ENCODE measurements at places on chromosomes 4 and X.

- no peak for DNase-seq
These were observed 126.5 kb downstream of the LRBA start for GRCh38 chr4:150888625-150889024.

DNA sequence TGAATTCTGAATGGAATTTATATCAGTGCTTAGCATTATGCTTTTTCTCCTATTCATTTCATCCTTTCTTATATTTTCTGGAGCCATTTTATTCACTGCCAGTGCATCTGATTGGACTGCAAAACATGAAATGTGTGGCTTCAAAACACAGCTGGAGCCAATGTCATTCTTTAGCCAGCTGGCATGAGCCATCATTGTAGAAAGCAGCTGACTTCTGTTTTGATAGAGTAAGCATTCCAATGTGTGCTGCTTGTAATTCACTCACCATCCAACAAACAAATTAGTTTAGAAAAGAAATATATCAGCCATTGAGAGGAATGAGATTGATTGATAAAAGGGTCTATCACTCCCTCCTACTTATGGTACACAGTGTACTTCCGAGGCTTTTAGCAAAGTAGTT lies 2616.0 kb downstream of the ARAP2 start:
- DNase-seq, result no peak

- no peak for DNase-seq
These were observed 132.4 kb downstream of the GLRA3 start for GRCh38 chr4:174696657-174697056.

GRCh38 chr4:167222099-167222498 lies 12.2 kb downstream of the SPOCK3 start:
- DNase-seq, result no peak

GRCh38 chr4:2281575-2282343 lies 19.9 kb upstream of the MXD4 start:
- DNase-seq, result no peak

DNA sequence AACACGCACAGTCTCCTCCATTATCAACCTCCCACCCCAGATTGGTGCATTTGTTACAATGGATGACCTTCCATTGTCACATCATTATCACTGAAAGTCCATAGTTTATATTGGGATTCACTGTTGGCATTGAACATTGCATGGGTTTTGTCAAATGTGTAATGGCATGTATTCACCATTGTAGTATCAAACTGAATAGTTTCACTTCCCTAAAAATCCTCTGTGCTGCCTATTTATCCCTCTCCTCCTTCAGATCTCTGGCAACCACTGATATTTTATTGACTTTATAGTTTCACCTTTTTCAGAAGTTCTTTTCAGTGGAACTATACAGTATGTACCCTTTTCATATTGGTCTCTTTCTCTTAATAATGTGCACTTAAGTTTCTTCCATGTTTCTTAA lies 1565.4 kb downstream of the PCDH18 start:
- DNase-seq, result no peak

- no peak for DNase-seq
These were observed 3.8 kb upstream of the ADH1B start for GRCh38 chr4:99324979-99325378.

DNA sequence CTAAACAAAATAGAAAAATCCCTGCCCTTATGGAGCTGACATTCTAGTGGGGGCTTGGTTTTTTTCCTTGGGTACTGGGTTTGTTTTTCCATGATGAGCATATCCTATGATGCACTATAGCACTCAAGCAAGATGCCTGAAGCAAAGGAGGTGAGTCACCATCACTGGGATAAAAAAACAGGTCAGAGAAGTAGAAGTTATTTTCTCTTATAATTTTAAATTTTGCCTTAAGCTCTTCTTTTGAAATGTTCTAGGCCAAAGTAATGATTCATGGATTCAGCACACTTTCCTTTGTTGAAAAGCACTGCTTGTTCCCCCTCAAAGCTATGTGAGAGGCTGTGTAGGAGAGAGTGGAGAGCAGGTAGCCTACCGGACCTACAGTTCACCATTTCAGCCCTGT lies 15.2 kb upstream of the CXCL2 start:
- no peak for DNase-seq

GRCh38 chr4:78737035-78737434 lies 39.1 kb upstream of the BMP2K start:
- no peak for DNase-seq

DNA sequence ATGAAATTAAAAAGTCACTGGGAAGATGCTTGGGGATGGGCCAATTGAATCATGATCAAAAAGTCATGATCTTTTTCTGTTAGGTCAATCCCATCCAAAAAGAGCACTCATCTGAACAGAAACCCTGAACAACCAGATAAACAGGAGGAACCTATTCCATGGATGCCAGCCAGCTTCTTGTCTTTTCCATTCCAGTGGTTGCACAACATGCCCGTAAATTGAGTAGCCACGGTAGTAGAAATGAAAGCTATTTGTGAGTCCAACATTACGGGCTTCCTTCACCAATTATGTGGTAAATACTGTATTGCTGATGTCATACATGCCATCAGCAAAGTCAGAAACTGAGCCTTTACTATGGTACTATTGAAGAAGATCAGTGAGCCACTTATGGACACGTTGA lies 982.4 kb upstream of the HS3ST1 start:
- DNase-seq, result no peak

GRCh38 chr4:81605271-81605670 lies 133.6 kb upstream of the RASGEF1B start:
- DNase-seq, result no peak

GRCh38 chr4:128288689-128289106 lies 1.1 kb upstream of the PGRMC2 start:
- DNase-seq, result peak; percentile 14

- DNase-seq, result no peak
These were observed 89.1 kb downstream of the MID1IP1 start for GRCh38 chrX:38890326-38890725.

GRCh38 chrX:124421898-124422655 lies 75.7 kb downstream of the SH2D1A start:
- no peak for DNase-seq

DNA sequence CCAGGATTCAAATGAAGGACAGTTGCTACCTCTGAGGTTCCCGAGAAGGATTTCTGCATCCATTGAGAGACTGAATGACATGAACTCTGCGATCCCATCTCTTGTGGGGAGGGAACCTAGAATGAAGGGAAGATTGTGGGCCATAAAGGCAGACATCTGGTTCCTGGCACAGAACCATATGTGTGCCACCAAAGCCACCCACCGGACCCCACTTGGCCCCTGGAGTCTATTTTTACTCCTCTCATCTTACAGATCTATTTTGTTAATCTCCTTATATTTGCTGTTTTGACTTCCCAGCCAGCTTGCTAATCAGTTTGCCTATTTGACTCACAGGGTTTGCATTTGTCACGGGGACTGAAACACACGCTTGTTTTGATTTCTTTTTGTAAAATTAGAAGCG lies 7.3 kb downstream of the SOD3 start:
- DNase-seq, result no peak

- DNase-seq, result no peak
These were observed 23.3 kb downstream of the MRFAP1 start for GRCh38 chr4:6663596-6664393.

DNA sequence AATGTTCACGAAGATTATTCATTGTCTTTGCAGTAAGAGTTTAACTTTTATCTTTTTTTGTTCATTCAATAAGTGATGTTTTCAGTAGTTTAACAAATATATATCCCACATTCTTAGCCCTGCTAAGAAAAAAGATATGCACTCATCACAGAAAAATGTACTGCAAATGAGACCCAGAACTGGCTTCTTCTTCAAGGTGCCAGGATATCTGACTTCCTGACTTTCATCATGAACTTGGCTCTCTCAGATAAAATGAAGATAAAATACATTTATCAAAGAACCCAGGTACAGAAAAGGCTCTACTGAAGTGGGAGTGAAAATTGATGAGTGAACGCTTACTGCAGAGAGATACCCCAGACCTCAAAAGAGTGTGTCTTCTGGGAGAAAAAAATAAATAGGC lies 177.8 kb upstream of the DKK2 start:
- DNase-seq, result no peak

- DNase-seq, result no peak
These were observed 19.1 kb downstream of the MAGED2 start for GRCh38 chrX:54826598-54826997.

DNA sequence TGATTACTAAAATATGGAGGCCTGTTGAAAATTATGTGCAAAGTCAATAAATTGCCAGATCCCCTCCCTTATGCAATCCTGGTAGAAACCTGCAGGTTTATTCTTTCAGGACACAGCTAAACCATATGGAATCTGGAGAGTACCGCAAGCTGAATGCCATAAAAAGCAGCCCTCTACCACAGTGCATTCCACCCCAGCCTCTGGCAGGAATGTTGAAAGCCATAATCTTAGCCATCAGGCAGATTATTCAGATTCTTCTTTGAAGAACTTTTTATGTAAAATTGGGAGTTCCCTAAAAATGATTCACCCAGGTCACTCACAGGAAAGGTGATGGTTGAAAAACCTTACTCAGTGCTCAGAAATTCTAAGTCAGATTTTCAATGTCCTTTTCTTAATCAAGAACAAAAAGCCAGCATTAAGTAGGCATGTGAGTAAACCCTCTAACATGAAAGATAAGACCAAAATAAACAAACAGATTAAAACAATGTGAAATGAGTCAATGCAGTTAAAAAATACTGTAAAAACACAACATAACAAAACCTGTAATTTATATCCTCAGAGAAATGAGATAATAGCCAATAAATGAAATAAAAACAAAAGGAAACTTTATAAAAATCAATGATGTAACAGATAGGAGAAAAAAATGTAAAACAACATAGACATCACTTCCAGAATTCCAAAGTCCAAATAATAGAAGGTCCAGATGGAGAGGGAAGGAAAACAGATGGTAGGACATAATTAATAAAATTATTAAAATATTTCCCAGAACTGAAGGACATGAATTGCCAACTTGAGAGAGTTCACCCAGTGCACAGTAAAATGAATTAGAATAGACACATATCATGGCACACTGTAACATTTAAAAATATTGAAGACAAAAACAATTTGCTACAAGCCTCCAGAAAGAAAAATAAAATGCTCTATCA lies 226.9 kb downstream of the FSTL5 start:
- DNase-seq, result peak; percentile 0

DNA sequence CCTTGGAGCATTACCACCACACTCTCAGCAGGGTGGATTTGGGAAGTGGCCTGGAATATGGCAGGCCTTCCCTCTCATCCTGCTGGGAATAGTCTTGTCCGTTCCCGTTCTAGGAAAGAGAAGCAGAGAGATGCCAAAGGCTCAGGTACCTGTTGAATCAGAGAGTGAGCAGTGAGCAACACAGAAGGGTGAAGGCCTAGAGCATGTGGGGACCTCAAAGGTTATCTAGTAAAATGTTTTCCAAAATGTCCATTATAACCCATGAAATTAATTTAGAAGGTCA lies 30.8 kb downstream of the SLC16A2 start:
- no peak for DNase-seq

All from SW480 (cell line).